Pancreas (tissue), 10 donors: ENCODE measurements at places on chromosomes 2 and 18.

DNA sequence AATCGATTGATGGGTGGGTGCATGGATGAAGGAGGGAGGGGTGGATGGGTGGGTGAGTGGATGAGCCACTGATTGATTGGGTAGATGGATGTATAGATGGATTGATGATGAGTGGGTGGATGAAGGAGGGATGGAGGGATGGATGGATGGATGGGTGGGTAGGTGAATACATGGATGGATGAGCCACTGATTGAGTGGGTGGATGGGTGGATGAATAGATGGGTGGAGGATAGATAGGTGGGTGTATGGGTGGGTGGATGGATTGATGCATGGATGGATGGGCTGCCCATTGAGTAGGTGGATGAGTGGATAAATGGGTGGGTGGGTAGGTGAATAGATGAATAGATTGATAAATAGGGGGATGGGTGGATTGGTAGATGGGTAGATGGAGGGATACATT lies 30.9 kb downstream of the MLPH start:
- H3K4me1 ChIP-seq, result no peaks in the 10 kb centered on the region
- no peaks in the 10 kb centered on the region for H3K27me3 ChIP-seq
- DNase-seq, result no peak
- no peaks in the 10 kb centered on the region for H3K36me3 ChIP-seq

DNA sequence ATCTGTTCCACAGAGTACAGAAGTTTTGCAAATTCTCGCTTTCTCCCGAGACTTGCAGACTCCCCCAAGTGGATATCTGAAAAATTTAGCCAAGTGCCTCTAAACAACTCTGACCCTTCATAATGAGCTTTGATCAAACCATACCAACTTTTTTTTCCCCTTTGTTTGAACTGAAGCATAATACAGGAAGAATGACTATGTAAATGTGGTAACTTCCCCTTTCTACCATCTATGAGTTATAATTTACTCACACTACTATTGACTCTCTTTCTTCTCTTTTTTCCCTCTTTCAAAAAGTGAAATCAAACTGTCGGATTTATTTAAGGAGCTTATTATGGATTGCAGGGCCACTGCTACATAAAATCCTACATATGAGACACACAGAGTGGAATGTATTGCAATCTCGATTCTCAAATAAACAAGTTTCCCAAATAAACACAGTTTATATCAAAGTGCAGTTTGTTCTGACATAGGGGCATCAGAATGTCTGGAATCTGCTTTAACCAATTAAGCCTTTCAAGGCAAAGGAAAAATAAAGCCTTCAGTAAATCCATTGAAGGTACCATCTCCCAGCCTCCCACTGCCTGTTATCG lies 1.4 kb upstream of the ZNF804A start:
- no peak for DNase-seq
- H3K4me3 ChIP-seq, result peak overlapping the region; percentile 64
- no peaks in the 10 kb centered on the region for H3K36me3 ChIP-seq
- H3K27me3 ChIP-seq, result peaks cover 4% of the 10 kb centered on the region

DNA sequence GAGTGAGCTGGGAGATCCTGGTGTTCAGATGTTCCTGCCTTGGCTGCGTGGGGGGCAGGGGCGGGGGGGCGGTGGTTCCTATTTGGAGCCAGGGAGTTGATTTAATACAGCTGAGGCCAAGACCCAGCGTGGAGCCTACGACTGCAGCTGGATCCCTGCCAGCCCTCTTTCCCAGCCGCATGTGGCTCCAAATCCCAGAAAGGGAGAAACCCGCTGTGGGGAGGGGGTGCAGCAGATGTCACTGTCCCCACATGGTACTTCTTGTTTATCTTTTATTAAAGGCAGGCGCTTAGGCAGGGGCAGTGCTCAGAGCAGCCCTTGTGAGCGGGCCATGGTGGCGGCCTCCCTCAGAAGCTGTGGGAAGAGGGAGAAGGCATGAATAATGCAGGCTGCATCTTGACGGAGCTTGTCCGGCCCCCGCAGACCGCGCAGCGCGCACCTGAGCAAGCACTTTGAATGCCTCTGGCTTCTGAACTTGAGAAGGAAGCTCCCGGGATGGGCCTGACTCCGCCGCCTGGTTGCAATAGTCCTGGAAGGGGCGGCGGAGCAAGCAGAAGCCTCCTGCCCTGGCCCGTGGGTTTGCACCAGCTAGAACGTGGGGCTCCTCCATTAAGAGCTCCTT lies 112.1 kb downstream of the GLI2 start:
- H3K27ac ChIP-seq, result no peak overlapping the region
- no peak for DNase-seq
- H3K4me3 ChIP-seq, result no peak overlapping the region

DNA sequence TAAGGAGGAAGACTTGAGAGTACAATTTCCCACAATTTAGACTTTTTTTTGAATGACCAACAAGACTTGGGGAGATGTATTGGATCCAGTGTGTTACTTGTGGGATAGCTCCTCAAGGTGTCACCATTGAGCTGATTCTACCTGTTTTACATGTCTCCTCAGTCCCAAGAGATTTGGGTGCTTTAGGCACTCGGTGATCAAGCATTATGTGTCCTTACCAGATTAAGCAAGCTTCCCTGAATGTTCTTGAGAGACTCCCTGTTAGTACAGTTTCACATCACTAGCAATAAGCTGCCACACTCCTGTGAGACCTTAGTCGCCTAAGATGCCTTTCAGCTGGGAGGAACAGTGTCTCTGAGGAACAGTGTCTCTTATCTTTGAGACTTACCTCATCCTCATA lies 384.3 kb upstream of the SYT4 start:
- peak; percentile 21 for DNase-seq
- H3K4me3 ChIP-seq, result no peak overlapping the region
- H3K4me1 ChIP-seq, result no peaks in the 10 kb centered on the region
- no peak overlapping the region for H3K27ac ChIP-seq
- H3K27me3 ChIP-seq, result no peaks in the 10 kb centered on the region
- H3K36me3 ChIP-seq, result no peaks in the 10 kb centered on the region

DNA sequence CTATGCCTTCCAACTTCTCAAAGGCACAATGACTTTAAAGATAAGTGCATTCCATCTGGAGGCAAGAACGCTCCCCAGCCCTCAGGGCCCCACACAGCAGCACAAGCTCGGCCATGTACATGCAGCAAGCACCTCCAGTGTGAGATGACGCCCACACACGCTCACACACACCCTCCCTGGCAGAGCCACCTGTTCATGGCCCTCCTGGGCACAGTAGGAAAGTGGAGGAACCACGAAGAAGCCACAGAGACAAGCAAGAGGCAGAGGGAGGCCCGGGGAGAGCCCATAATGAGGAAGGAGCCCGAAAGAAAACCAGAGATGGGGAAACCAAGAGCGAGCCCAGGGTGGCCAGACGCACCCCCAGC lies 21.7 kb downstream of the BIN1 start:
- H3K27me3 ChIP-seq, result no peaks in the 10 kb centered on the region
- no peak overlapping the region for H3K4me3 ChIP-seq
- no peak for DNase-seq
- no peaks in the 10 kb centered on the region for H3K4me1 ChIP-seq

- no peaks in the 10 kb centered on the region for H3K27me3 ChIP-seq
- no peaks in the 10 kb centered on the region for H3K4me1 ChIP-seq
- DNase-seq, result no peak
- no peaks in the 10 kb centered on the region for H3K36me3 ChIP-seq
Observed at GRCh38 chr18:62664414-62664813, 50.9 kb upstream of the PHLPP1 start.

GRCh38 chr18:9629709-9630108 lies 15.3 kb upstream of the PPP4R1 start:
- no peak overlapping the region for H3K27ac ChIP-seq
- peaks cover 11% of the 10 kb centered on the region for H3K4me1 ChIP-seq
- H3K36me3 ChIP-seq, result no peaks in the 10 kb centered on the region
- H3K27me3 ChIP-seq, result no peaks in the 10 kb centered on the region
- H3K4me3 ChIP-seq, result no peak overlapping the region
- no peak for DNase-seq

DNA sequence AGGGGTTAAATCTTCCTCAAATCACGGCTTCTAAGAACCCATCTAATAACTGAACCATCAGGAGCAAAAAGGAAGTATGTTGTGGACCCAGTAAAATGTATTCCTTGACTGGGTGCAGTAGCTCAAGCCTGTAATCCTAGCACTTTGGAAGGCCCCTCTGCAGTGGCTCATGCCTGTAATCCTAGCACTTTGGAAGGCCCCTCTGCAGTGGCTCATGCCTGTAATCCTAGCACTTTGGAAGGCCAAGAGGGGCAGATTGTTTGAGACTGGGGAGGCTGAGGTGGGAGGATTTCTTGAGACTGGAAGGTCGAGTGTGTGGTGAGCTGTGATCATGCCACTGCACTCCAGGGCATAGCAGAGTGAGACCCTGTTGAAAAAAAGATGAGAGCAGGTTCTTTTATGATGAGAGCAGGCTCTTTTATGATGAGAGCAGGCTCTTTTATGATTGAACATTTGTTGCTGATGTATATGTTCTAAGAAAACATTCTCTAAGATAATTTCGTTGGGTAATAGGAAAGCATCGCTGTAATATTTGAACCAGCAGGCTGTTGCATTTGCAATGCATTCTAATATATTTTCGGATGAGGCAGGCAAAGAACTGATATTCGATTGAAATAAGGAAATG lies 3.5 kb upstream of the PARD6G start:
- H3K27ac ChIP-seq, result no peak overlapping the region
- H3K27me3 ChIP-seq, result no peaks in the 10 kb centered on the region
